ENCODE measurements at places on chromosomes 11 and 22. TPM values are rescaled to one million over a fixed set of nuclear protein-coding genes. Genes with fewer than 3 reads are reported as not detected.
A peak's percentile ranks its signal among the peaks of the same experiment; 100 is the strongest.

GRCh38 chr22:48047722-48048500 lies 1285.5 kb downstream of the TBC1D22A start:
- no peaks in the 10 kb centered on the region for H3K36me3 ChIP-seq
- H3K4me1 ChIP-seq: no peaks in the 10 kb centered on the region
- H3K27ac ChIP-seq: no peak overlapping the region

GRCh38 chr11:108609682-108610081 lies 16.1 kb upstream of the EXPH5 start:
- H3K27me3 ChIP-seq: no peaks in the 10 kb centered on the region
- no peak overlapping the region for H3K27ac ChIP-seq
- no peaks in the 10 kb centered on the region for H3K36me3 ChIP-seq
- H3K4me1 ChIP-seq: no peaks in the 10 kb centered on the region
- no peak overlapping the region for H3K4me3 ChIP-seq

DNA sequence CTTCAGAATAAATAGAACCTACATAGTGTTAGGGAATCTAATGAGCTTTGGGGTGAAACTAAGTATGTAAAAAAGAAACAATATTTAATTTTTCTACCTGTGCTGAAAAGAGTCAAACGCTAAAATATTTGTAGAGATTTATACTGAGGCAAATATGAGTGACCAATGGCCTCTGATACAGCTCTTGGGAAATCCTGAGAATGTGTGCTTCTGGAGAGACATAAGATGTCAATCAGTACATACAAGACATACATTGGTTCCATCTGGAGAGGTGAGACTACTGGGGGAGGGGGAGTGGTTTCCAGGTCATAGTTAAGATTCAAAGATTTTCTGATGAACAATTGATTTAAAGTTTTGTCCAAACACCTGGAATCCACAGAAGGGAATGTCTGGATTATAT lies 970 bp downstream of the ASRGL1 start:
- H3K4me3 ChIP-seq: peak overlapping the region; percentile 56
- no peak overlapping the region for H3K27ac ChIP-seq
- H3K4me1 ChIP-seq: no peaks in the 10 kb centered on the region
- DNase-seq: no peak
- no peaks in the 10 kb centered on the region for H3K36me3 ChIP-seq
- H3K27me3 ChIP-seq: no peaks in the 10 kb centered on the region

DNA sequence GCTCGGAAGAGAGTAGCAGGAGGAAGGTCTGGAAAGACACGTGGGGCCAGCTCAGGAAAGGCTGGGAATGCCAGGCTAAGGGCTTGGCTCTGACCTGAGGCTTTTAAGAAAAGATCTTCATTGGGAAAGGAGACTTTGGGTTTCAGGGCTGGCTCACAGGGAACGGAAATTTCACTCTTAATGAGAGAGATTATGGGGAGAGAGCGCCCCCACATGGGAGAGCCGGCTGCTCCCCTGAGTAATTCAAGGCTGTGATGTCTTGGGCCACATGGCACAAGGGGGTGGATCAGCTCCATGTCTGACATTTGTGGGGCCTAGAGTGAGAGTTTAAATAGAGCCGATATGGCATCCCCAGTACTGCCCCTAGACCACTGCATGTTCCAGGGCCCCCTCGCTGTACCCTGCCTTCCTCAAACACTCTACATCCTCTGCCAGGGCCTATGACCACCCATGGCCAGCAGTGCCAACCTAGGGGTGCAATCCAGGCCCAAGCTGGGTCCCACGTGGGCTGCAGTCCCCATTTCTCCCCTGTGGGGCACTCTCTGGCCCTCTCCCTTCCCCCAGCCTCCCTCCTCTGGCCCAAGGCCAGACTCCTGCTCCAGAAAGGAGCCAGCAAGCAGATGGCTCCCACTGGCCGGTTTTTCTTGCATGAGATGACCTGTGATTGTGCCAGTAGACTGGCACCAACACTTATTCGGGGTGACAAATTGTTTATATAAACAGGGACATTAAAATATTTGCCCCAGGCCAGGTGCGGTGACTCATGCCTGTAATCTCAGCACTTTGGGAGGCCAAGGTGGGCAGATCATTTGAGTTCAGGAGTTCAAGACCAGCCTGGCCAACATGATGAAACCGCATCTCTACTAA lies 75.2 kb downstream of the ISX start:
- DNase-seq: no peak
- H3K27me3 ChIP-seq: no peaks in the 10 kb centered on the region
- no peak overlapping the region for H3K27ac ChIP-seq
- no peak overlapping the region for H3K4me3 ChIP-seq
- H3K36me3 ChIP-seq: no peaks in the 10 kb centered on the region

KRTAP5-10 gene
- not detected for total RNA-seq
